ENCODE measurements at places on chromosomes 1 and 21. TPM values are rescaled to one million over a fixed set of nuclear protein-coding genes. Genes with fewer than 3 reads are reported as not detected.

Gene VSIG8
- not detected for total RNA-seq

Gene CFAP45
- total RNA-seq, result 0.12 TPM

Gene MMP23B
- total RNA-seq, result 0.49 TPM

Gene CAMSAP2
- total RNA-seq, result 48.2 TPM

Gene GSTM2
- total RNA-seq, result 31.9 TPM

Gene DYRK3
- 29.2 TPM for total RNA-seq

Gene SYNC
- total RNA-seq, result 201 TPM

Gene CLCA4
- not detected for total RNA-seq

Gene ATAD3C
- total RNA-seq, result under 0.01 TPM

Gene LRRC71
- total RNA-seq, result not detected

Gene OR6K6
- not detected for total RNA-seq

Gene LIN28A
- total RNA-seq, result not detected

Gene RORC
- 0.12 TPM for total RNA-seq

Gene TLCD4
- 0.81 TPM for total RNA-seq

All from hair follicle dermal papilla cell (primary cell).